ENCODE measurements at places on chromosomes 1 and 21. TPM values are rescaled to one million over a fixed set of nuclear protein-coding genes. Genes with fewer than 3 reads are reported as not detected.

GRCh38 chr1:214050513-214051401 lies 63.0 kb downstream of the PROX1 start:
- DNase-seq: no peak

Gene MAP3K7CL
- total RNA-seq: 17.3 TPM

GRCh38 chr21:45292399-45293219 lies 4.9 kb upstream of the POFUT2 start:
- DNase-seq: peak; percentile 70

- DNase-seq: no peak
These were observed 15.5 kb downstream of the CEP104 start for GRCh38 chr1:3841491-3841890.

Gene LCE1D
- not detected for total RNA-seq

Gene GJB5
- not detected for total RNA-seq

DNA sequence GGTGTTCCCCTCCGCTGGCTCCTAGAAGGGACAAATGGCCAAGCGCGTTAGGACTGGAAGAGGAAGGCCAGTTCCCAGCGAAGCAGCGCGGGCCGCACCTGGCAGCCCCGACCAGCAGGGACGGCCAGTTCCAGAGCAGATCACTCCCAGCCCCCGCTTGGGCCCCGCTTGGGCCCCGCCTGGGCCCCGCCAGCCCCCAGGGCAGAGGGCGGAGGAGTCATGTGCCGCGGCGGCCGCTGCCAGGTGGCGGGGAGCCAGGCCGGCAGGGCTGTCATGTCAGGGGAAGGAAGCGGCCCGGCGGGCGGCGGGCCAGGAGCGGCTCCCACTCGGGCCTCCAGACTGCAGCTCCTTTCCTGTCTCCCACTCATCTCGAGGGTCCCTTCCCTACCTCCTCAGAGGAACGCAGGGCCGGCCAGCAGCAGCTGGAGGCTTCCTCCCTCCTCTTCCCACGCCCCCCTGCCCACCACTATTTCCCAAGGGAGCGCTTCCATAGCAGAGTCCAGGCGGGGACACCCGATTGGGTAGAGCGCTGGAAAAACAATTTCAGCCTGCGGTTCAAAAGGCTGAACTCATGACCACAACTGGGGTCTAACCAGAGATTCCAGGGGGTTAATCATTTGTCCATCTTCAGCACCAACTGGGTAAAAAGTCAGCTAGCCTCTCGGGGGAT lies 16.5 kb downstream of the ZNF697 start:
- DNase-seq: peak; percentile 92
